Ascending aorta (tissue), 2 donors: ENCODE measurements at places on chromosomes 2 and 18.

- no peak overlapping the region for H3K4me3 ChIP-seq
- peaks cover 2% of the 10 kb centered on the region for H3K4me1 ChIP-seq
- H3K27ac ChIP-seq = no peak overlapping the region
These were observed 413.0 kb downstream of the CDH2 start for GRCh38 chr18:27763936-27764335.

DNA sequence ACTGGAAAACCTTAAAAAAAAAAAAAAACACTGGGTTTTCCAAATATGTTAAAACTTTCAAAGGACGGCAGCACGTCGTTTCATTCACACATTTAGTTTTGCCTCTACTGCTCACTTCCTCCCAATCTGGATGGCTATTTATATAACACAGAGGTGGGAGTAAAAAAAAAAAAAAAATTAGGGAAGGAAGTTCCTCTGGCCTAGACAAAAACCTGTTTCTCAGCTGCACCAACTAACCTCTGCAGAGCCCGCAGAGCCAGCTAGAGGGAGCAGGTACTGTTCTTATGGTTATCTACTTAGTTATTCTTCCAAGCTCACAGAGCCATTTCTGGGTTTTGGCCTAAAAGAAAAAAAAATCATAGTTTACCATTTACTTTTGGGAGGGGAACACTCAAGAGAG is 28.1 kb downstream of the SLC1A4 start:
- no peak overlapping the region for H3K27ac ChIP-seq
- H3K36me3 ChIP-seq = peaks cover 79% of the 10 kb centered on the region
- no peaks in the 10 kb centered on the region for H3K4me1 ChIP-seq
- H3K4me3 ChIP-seq = no peak overlapping the region
- H3K27me3 ChIP-seq = no peaks in the 10 kb centered on the region

- no peaks in the 10 kb centered on the region for H3K27me3 ChIP-seq
- peak overlapping the region; percentile 77 for H3K27ac ChIP-seq
- no peak for DNase-seq
- H3K4me3 ChIP-seq = no peak overlapping the region
- H3K36me3 ChIP-seq = no peaks in the 10 kb centered on the region
These were observed 267.4 kb downstream of the CYP26B1 start for GRCh38 chr2:71880287-71880686.

- no peaks in the 10 kb centered on the region for H3K36me3 ChIP-seq
- no peak for DNase-seq
- no peaks in the 10 kb centered on the region for H3K4me1 ChIP-seq
- H3K27me3 ChIP-seq = no peaks in the 10 kb centered on the region
- no peak overlapping the region for H3K27ac ChIP-seq
These were observed 61.9 kb upstream of the SLC39A10 start for GRCh38 chr2:195594919-195595694.

- H3K36me3 ChIP-seq = no peaks in the 10 kb centered on the region
- H3K27ac ChIP-seq = no peak overlapping the region
- DNase-seq = no peak
- H3K27me3 ChIP-seq = no peaks in the 10 kb centered on the region
These were observed 231.1 kb upstream of the AGAP1 start for GRCh38 chr2:235262750-235263149.

DNA sequence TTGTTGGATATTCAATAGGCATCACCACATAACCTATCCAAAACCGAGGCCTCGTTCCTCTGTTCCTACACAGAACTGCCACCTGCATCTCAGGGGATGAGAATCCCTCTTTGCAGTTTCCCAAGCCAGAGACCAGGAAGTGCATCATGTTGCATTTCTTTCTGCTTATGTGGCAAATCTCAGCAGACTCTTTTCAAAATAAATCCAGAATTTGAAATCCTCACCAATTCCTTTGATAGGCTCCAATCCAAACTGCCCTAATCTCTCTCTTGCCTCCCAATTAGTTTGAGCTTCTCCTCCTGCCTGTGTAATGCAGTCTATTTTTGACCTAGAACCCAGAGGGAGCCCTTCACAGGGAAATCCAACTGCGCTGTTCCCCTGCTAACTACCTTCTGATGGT is 215.5 kb downstream of the RNF144A start:
- no peaks in the 10 kb centered on the region for H3K27me3 ChIP-seq
- no peaks in the 10 kb centered on the region for H3K36me3 ChIP-seq
- no peak for DNase-seq
- H3K4me3 ChIP-seq = no peak overlapping the region
- no peak overlapping the region for H3K27ac ChIP-seq

GRCh38 chr2:99461828-99462483 is 27.9 kb downstream of the REV1 start:
- no peaks in the 10 kb centered on the region for H3K27me3 ChIP-seq
- H3K36me3 ChIP-seq = peaks cover 20% of the 10 kb centered on the region
- no peak for DNase-seq
- H3K4me1 ChIP-seq = no peaks in the 10 kb centered on the region
- no peak overlapping the region for H3K4me3 ChIP-seq
- H3K27ac ChIP-seq = no peak overlapping the region

- no peaks in the 10 kb centered on the region for H3K36me3 ChIP-seq
- H3K27ac ChIP-seq = no peak overlapping the region
- no peak overlapping the region for H3K4me3 ChIP-seq
- no peak for DNase-seq
- no peaks in the 10 kb centered on the region for H3K27me3 ChIP-seq
- H3K4me1 ChIP-seq = no peaks in the 10 kb centered on the region
These were observed 255.0 kb downstream of the TRIB2 start for GRCh38 chr2:12971581-12972365.

- no peaks in the 10 kb centered on the region for H3K27me3 ChIP-seq
- H3K27ac ChIP-seq = peak overlapping the region; percentile 17
- no peaks in the 10 kb centered on the region for H3K36me3 ChIP-seq
- no peaks in the 10 kb centered on the region for H3K4me1 ChIP-seq
- DNase-seq = no peak
These were observed 29.6 kb downstream of the TNS1 start for GRCh38 chr2:217973008-217973787.

- no peaks in the 10 kb centered on the region for H3K27me3 ChIP-seq
- H3K4me3 ChIP-seq = no peak overlapping the region
- H3K4me1 ChIP-seq = no peaks in the 10 kb centered on the region
- no peak for DNase-seq
These were observed 28.5 kb downstream of the UXS1 start for GRCh38 chr2:106165561-106165960.

DNA sequence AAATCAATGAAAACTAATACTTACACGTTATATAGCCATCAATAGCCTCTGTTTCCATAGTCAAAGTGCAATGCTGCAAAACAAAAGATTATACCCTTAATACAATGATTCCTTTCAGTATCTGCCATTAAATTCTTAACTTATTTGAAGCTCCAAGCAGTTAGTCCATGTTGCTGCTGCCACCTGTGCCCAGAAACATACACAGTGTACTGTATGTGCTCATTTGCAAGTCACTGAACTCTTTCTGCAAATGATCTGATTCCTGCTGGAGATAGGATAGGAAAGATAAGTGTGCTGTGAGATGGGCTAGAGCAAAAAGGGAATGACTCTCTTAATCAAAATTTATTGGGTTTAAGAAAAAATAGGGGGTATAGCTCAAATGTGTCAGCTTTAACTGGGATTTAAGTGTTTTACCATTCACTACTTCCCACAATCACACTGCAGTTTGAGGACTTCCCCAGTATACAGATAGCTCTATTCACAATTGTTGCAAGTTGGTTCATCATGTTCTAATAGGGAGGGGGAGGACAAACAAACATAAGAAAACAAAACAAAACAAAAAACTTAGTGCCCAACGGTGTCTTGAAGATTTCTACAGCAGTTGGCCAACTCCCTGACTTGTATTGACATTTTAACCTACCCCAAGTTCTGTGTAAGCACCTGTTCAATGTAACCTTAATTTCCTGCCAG is 2.7 kb downstream of the IKZF2 start:
- DNase-seq = no peak
- no peak overlapping the region for H3K27ac ChIP-seq
- H3K36me3 ChIP-seq = no peaks in the 10 kb centered on the region
- H3K27me3 ChIP-seq = no peaks in the 10 kb centered on the region
- no peak overlapping the region for H3K4me3 ChIP-seq

GRCh38 chr2:171180229-171180930 is 19.7 kb upstream of the TLK1 start:
- DNase-seq = no peak
- no peaks in the 10 kb centered on the region for H3K4me1 ChIP-seq
- no peak overlapping the region for H3K27ac ChIP-seq

GRCh38 chr2:150528861-150529801 is 41.7 kb upstream of the RND3 start:
- no peak overlapping the region for H3K4me3 ChIP-seq
- no peaks in the 10 kb centered on the region for H3K27me3 ChIP-seq
- H3K27ac ChIP-seq = no peak overlapping the region
- H3K4me1 ChIP-seq = no peaks in the 10 kb centered on the region

- no peaks in the 10 kb centered on the region for H3K27me3 ChIP-seq
- no peak for DNase-seq
- H3K36me3 ChIP-seq = no peaks in the 10 kb centered on the region
- H3K27ac ChIP-seq = no peak overlapping the region
These were observed 91.9 kb downstream of the TTN start for GRCh38 chr2:178715366-178715765.

DNA sequence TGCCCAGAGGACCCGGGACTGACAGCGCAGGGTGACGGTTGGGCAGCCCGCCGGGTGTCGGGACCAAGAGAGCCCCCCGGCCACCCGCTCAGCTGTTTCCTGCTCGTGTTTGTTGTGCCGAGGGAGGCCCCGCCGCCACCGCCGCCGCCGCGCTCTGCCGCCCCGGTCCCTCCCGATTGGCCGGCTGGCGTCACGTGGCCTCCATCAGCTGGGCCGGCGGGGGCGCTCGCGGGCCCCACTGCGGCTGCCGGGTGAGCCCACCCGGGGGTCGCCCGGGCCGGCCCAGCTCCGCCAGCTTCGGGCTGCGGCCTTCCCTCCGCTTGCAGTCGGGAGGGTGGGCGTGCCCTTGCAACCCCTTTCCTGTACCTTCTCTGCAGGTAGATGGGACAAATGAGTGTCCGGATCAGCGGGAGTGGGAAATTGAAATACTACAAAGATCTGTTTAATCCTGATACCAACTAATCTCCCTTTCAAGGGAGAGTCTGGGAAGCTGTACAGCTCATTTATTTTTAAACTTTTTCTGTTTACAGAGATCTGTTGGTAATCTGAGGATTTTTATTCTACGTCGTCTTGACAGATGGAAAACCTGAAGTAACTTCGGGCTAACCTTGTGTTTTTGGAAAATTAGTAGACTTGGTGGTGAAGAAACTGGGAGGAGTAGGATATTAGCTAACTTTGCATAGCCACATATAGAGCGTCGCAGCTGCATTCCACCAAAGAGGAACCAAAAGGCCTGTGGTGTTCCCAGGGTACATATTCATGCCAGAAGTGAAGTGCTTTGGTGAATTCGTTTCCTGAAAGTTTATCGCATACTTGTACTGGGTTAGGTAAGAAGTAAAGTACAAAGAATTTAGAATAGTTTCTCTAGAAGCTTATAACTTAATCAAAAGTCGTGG is 1.2 kb downstream of the YPEL5 start:
- peak; percentile 87 for DNase-seq
- H3K27ac ChIP-seq = peak overlapping the region; percentile 100
- peaks cover 11% of the 10 kb centered on the region for H3K36me3 ChIP-seq
- H3K4me1 ChIP-seq = peaks cover 5% of the 10 kb centered on the region

DNA sequence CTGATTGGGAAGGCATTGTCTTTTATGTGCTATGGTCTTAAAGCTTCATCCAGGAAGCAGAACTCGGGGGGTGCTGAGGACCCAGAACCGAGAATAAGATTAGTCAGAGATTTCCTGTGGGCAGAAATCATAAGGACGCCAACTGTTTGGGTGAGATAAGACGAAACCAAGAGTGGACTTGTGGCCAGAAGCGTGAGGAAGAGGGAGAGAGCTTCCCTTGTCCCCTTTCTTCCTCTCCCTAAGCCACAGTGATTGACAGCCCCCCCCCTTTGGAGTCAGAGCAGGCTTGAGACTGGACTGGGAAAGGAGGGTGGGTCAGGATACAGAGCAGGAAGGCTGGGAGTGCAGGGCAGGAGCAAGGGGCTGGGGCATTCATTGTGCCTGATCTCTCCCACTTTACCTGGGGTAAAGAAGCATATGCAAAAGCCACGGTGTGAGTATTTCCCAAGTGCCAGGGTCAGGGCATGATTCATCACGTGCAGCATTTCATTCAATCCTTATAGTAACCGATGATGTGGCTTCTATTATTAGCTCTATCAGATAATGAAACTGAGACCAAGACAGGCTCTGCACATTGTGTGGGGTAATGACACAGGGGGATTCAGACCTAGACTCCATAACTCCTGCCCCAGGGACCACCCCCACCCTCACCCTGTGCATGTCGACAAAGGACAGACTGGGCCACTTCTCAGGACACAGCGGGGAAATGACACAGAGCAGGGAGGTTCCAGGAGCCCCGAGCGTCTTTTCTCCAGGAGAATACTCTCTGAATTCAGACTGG is 3.0 kb upstream of the IL1RN start:
- no peaks in the 10 kb centered on the region for H3K4me1 ChIP-seq
- no peak overlapping the region for H3K27ac ChIP-seq
- DNase-seq = no peak
- H3K4me3 ChIP-seq = no peak overlapping the region
- no peaks in the 10 kb centered on the region for H3K27me3 ChIP-seq

DNA sequence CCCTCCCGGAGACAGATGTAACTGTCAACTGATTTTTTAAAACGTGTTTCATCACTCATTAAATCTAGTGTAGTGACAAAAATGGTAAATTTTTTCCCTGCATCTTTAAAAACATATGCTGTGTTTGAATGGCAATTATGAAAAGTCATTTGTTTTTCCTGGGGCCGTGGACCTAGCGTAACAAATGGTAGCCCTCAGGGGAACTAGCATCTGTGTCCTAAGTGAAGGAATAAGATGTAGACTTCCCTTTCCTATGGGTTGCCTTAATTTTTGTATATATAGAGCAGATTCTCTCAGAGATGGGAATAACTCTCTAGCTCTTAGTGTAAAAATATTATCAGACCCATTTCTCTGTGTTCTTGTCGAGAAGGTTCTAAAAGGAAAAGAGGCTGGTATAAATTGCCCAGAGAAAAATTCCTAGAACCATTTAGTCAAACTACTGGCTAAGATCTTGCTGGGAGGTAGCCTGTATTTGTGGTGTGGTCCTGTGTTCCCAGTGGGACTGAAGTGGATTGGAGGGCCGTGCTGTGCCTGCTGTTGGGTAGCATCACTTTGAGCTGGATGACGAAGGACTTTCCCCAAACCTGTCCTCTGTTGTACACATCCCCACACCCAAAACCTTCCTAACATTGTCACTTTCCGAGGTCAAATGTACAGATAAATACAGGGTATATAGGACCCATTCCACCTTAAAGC is 85.8 kb downstream of the LIMS1 start:
- no peaks in the 10 kb centered on the region for H3K4me1 ChIP-seq
- no peaks in the 10 kb centered on the region for H3K27me3 ChIP-seq
- no peak overlapping the region for H3K4me3 ChIP-seq
- H3K36me3 ChIP-seq = no peaks in the 10 kb centered on the region
- no peak for DNase-seq
